ENCODE measurements at places on chromosomes 11 and 22.

- no peak for DNase-seq
Measured at GRCh38 chr22:42654436-42655073, 5.4 kb upstream of the CYB5R3 start.

GRCh38 chr22:37240941-37241320 lies 3.1 kb downstream of the RAC2 start:
- DNase-seq = no peak

- no peak for DNase-seq
Measured at GRCh38 chr11:1717745-1718144, 20.8 kb downstream of the KRTAP5-6 start.

DNA sequence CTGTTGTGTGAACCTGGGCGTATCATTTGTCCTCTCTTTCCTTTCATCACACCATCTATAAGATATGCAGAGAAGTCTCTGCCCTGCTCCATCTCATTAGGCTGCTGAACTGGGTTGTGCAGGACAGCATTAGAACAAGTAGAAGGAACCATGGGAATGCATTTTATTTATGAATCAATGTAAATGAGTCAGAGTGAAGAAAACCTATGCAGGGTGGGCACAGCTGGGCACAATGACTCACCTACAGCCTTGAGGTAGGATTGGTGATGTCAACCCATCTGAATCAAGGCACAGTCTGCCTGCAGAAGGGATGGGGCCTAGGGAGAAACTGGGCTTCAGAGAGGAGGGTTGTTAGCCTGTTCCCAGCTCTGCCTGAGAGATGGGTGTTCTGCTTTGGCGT lies 123.4 kb downstream of the CSNK2A3 start:
- no peak for DNase-seq

DNA sequence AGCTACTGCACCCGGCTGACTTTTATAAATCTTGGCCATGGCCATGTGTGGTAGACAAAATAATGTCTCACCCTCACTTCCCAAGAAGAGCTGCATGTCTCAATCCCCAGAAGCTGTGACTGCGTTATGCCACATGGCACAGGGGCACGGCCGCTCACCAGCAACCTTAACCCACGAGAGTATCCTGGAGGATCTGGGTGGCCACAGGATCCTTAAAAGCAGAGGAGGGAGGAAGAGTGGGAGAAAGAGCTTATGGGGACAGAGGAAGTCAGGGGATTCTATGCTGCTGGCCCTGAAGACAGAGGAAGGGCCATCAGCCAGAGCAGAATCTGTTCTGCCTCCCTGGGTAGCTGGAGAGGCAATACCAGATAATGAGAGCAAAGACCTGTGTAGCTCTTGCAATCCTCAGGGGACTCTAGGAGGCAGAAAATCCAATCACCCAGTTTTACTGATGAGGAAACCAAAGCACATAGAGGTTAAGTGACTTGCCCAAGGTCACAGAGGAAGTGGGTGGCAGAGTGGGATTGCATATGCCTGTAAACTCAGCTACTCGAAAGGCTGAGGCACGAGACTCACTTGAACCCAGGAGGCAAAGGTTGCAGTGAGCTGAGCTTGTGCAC lies 55.3 kb downstream of the CELSR1 start:
- no peak for DNase-seq
